ENCODE measurements at places on chromosomes 4 and X. TPM values are rescaled to one million over a fixed set of nuclear protein-coding genes. Genes with fewer than 3 reads are reported as not detected.

Gene DMP1
- total RNA-seq: not detected

Gene COX7B2
- total RNA-seq: not detected

DNA sequence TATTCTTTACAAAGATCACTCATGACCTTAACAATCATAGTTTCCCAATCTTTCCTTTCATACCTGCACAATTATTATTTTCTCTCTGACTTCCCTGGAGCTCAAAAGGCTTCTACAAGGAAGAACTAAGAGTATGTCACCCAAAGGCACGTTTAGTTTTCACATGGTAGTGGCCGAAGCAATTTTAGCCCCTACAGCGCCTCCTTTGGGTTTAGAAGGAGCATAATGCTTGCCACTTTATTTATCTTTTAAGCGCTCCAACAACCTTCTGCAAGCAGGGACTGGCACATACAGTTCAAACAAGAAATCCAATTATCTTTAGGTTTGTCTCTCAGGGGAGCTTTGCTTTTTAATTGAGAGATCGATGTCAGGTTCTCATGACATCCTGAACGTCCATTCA is 42.0 kb upstream of the IGSF1 start:
- no peak overlapping the region for H3K27ac ChIP-seq
- no peak for DNase-seq
- H3K4me1 ChIP-seq: no peaks in the 10 kb centered on the region

Gene PRDM8
- total RNA-seq: 8.2 TPM

GRCh38 chr4:174503079-174503715 is 19.1 kb downstream of the HPGD start:
- H3K27me3 ChIP-seq: no peaks in the 10 kb centered on the region
- no peak overlapping the region for H3K27ac ChIP-seq
- peaks cover 4% of the 10 kb centered on the region for H3K4me1 ChIP-seq
- peaks cover 10% of the 10 kb centered on the region for H3K36me3 ChIP-seq
- H3K4me3 ChIP-seq: no peak overlapping the region

Gene GAGE12J
- not detected for total RNA-seq

DNA sequence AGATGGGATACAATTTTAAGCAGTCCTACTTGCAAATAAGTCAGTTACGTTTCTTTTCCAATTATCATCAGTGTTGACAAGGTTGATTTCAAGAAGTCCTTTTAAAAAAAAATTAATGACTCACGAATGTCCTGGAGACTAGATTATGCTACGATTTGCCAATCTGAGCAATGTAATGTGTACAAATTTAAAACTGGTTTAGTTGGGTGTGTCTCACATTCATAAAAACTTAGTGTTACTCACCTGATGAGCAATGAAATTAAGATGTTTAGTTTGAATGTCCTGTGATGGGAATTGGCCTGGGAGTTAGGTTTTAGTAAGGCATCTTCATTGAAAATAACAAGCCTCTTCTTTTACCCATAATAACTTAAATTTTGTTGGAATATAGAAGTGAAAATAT is 136.7 kb upstream of the POF1B start:
- no peaks in the 10 kb centered on the region for H3K36me3 ChIP-seq
- no peaks in the 10 kb centered on the region for H3K27me3 ChIP-seq
- H3K4me1 ChIP-seq: no peaks in the 10 kb centered on the region
- H3K27ac ChIP-seq: no peak overlapping the region
- no peak overlapping the region for H3K4me3 ChIP-seq
- no peak for DNase-seq

Gene PNMA5
- 0.17 TPM for total RNA-seq

GRCh38 chr4:109414938-109415337 is 18.7 kb upstream of the SEC24B start:
- peaks cover 2% of the 10 kb centered on the region for H3K4me1 ChIP-seq
- H3K4me3 ChIP-seq: no peak overlapping the region
- peaks cover 9% of the 10 kb centered on the region for H3K27me3 ChIP-seq
- peak overlapping the region; percentile 14 for H3K27ac ChIP-seq
- H3K36me3 ChIP-seq: no peaks in the 10 kb centered on the region
- no peak for DNase-seq

Gene CXCL3
- total RNA-seq: not detected

DNA sequence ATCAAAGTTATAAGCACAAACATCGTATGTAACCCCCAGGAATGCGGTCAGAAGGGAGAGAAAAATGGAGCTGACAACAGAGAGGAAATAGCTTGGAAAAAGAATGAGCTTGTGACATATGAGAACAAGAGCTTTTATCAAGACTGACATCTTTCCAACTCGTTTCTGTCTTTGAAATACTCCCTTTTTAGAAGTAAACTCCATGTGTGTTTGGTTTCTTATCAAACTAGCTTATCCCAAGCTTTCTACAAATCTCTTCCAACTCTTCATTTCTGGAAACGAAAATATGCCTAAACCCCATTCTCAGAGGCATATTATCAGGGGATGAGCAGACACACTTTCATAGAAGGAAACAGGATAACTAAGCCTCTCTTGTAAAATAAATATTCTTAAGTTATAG is 235.4 kb downstream of the NAF1 start:
- DNase-seq: no peak
- no peak overlapping the region for H3K27ac ChIP-seq
- no peaks in the 10 kb centered on the region for H3K36me3 ChIP-seq
- peaks cover 2% of the 10 kb centered on the region for H3K27me3 ChIP-seq

GRCh38 chr4:4658052-4658451 is 116.2 kb upstream of the STX18 start:
- no peak for DNase-seq
- no peak overlapping the region for H3K4me3 ChIP-seq
- H3K27ac ChIP-seq: no peak overlapping the region
- no peaks in the 10 kb centered on the region for H3K4me1 ChIP-seq

Gene MFAP3L
- total RNA-seq: 1.6 TPM

DNA sequence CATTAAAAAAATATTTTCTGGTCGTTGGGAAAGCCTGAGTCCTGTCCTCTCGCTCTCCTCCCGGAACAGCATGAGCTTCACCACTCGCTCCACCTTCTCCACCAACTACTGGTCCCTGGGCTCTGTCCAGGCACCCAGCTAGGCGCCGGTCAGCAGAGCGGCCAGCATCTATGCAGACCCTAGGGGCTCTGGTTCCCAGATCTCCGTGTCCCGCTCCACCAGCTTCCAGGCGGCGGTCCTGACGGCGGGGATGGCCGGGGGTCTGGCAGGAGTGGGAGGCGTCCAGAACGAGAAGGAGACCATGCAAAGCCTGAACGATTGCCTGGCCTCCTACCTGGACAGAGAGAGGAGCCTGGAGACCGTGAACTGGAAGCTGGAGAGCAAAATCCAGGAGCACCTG is 807.2 kb upstream of the NDST4 start:
- H3K4me1 ChIP-seq: no peaks in the 10 kb centered on the region
- no peak overlapping the region for H3K27ac ChIP-seq

GRCh38 chrX:96841325-96841724 is 42.4 kb upstream of the RPA4 start:
- H3K27me3 ChIP-seq: no peaks in the 10 kb centered on the region
- H3K4me3 ChIP-seq: no peak overlapping the region
- no peak for DNase-seq
- H3K4me1 ChIP-seq: no peaks in the 10 kb centered on the region
- no peaks in the 10 kb centered on the region for H3K36me3 ChIP-seq
- no peak overlapping the region for H3K27ac ChIP-seq

DNA sequence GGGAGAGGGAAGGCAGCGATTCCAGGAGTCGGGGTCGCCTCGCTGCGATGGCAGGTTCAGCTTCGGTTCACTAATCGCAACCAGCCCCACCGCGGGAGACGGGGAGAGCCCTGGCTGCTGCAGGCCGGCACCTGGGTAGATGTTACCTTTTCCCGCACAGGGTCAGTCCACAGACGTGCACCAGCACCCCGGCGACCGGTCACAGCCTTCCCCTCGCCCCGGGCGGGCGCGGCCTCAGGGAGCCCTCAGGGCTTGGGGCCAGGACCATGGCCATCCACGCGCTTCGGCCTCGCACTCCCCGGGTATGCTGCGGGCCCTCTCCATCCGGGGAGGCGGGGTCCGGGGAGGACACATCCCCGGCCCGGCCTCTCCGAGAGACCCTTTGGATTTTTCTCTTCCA is 26.1 kb upstream of the EXOC1L start:
- H3K27ac ChIP-seq: no peak overlapping the region
- no peak for DNase-seq
- peaks cover 32% of the 10 kb centered on the region for H3K27me3 ChIP-seq
- no peaks in the 10 kb centered on the region for H3K4me1 ChIP-seq
- no peaks in the 10 kb centered on the region for H3K36me3 ChIP-seq

Gene CITED1
- not detected for total RNA-seq

DNA sequence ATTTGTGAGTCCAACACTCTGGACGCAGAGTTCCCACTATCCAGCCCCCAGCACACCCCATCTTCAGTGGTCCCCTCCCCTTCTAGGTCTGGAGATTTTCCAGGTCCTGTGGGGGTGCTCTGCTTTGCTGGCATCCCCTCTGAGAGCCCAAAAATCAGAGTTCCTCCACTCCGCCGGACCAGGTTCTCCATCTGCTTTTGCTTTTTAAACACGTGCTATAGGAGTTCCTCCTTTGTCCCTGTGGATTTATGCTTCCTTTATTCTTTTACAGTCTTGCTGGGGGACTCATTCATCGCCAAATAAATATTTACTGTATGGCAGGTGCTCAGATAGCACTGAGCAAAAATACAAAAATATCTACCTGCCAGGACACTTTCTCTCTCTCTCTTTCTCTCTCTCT is 324.7 kb downstream of the STK32B start:
- no peak overlapping the region for H3K27ac ChIP-seq
- no peak for DNase-seq
- H3K36me3 ChIP-seq: no peaks in the 10 kb centered on the region
- no peaks in the 10 kb centered on the region for H3K4me1 ChIP-seq
- H3K27me3 ChIP-seq: no peaks in the 10 kb centered on the region

Gene PAGE2B
- total RNA-seq: 1.9 TPM

- peak overlapping the region; percentile 57 for H3K4me3 ChIP-seq
- H3K27ac ChIP-seq: no peak overlapping the region
- H3K36me3 ChIP-seq: no peaks in the 10 kb centered on the region
- no peak for DNase-seq
- no peaks in the 10 kb centered on the region for H3K4me1 ChIP-seq
These were observed 590 bp downstream of the ARHGEF9 start for GRCh38 chrX:63784346-63784901.

- H3K4me3 ChIP-seq: no peak overlapping the region
- H3K27ac ChIP-seq: no peak overlapping the region
- peaks cover 12% of the 10 kb centered on the region for H3K27me3 ChIP-seq
- DNase-seq: no peak
- H3K4me1 ChIP-seq: peaks cover 10% of the 10 kb centered on the region
- H3K36me3 ChIP-seq: peaks cover 2% of the 10 kb centered on the region
These were observed 58.9 kb upstream of the NFKB1 start for GRCh38 chr4:102441978-102442911.

Gene ZCCHC12
- total RNA-seq: not detected

Gene HPGDS
- not detected for total RNA-seq

DNA sequence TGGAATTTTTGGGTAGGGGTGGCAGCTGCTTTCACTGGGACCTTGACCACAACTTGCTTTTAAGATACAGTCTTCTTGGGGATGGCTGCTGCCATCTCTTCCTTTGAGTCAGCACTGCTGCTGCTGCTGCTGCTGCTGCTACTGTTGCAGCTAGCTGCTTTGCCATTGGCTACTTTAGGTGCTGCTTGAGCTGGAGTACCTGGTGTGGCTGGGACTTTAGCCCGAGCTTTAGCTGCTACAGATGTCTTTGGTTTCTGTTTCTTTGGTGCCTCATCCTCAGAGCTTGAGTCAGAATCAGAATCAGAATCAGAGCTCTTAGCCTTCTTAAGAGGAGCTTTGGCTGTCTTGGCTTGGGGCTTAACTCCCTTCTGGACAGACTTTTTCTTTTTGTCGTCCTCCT is 52.2 kb downstream of the FAM9B start:
- no peak overlapping the region for H3K4me3 ChIP-seq
- H3K36me3 ChIP-seq: no peaks in the 10 kb centered on the region
- no peak overlapping the region for H3K27ac ChIP-seq
- no peaks in the 10 kb centered on the region for H3K27me3 ChIP-seq
- H3K4me1 ChIP-seq: peaks cover 2% of the 10 kb centered on the region

- no peaks in the 10 kb centered on the region for H3K36me3 ChIP-seq
- no peak overlapping the region for H3K27ac ChIP-seq
- peaks cover 15% of the 10 kb centered on the region for H3K27me3 ChIP-seq
- DNase-seq: no peak
These were observed 134.7 kb downstream of the SHROOM3 start for GRCh38 chr4:76569706-76570105.

Gene PGK1
- total RNA-seq: 1,213 TPM

GRCh38 chr4:185730849-185731608 is 81.0 kb downstream of the SORBS2 start:
- peaks cover 3% of the 10 kb centered on the region for H3K27me3 ChIP-seq
- no peaks in the 10 kb centered on the region for H3K4me1 ChIP-seq
- H3K27ac ChIP-seq: no peak overlapping the region
- no peak for DNase-seq
- no peaks in the 10 kb centered on the region for H3K36me3 ChIP-seq

Gene FAM184B
- not detected for total RNA-seq

Gene OPRPN
- total RNA-seq: not detected

- H3K4me1 ChIP-seq: no peaks in the 10 kb centered on the region
- no peak overlapping the region for H3K27ac ChIP-seq
- H3K27me3 ChIP-seq: no peaks in the 10 kb centered on the region
- no peak overlapping the region for H3K4me3 ChIP-seq
- H3K36me3 ChIP-seq: peaks cover 2% of the 10 kb centered on the region
These were observed 680.8 kb downstream of the RPA4 start for GRCh38 chrX:97564496-97564895.

Gene ARHGEF38
- total RNA-seq: not detected

GRCh38 chr4:93842601-93843252 is 14.2 kb downstream of the ATOH1 start:
- no peak overlapping the region for H3K4me3 ChIP-seq
- DNase-seq: no peak
- H3K36me3 ChIP-seq: no peaks in the 10 kb centered on the region
- no peaks in the 10 kb centered on the region for H3K27me3 ChIP-seq

GRCh38 chr4:24260923-24261564 is 323.3 kb downstream of the DHX15 start:
- no peak overlapping the region for H3K4me3 ChIP-seq
- H3K27ac ChIP-seq: no peak overlapping the region
- H3K4me1 ChIP-seq: no peaks in the 10 kb centered on the region
- DNase-seq: no peak

- H3K4me1 ChIP-seq: no peaks in the 10 kb centered on the region
- DNase-seq: no peak
- no peak overlapping the region for H3K27ac ChIP-seq
- no peaks in the 10 kb centered on the region for H3K36me3 ChIP-seq
These were observed 262.5 kb upstream of the TEX13A start for GRCh38 chrX:105483011-105483410.

DNA sequence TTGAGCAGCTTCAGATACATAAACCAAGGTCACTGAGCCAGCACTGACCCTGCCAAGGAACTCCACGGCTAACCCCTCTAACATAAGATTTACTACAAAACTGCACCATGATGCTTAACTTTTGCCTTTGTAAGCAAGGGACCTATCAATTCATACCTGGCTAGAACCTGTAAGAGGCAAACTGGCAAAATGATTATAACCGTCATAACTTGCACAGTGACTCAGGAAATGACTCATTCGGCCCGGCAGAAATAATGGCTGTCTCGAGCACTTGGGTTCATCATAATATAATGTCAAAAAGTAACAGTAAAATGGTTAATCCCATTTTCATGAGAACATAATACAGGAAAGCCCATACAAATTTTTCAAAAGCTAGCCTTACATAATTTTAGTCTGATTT is 17.2 kb downstream of the RASGEF1B start:
- H3K4me3 ChIP-seq: peak overlapping the region; percentile 31
- no peaks in the 10 kb centered on the region for H3K27me3 ChIP-seq
- H3K36me3 ChIP-seq: peaks cover 28% of the 10 kb centered on the region
- no peak for DNase-seq

GRCh38 chrX:38732866-38733265 is 68.4 kb upstream of the MID1IP1 start:
- no peak overlapping the region for H3K27ac ChIP-seq
- H3K4me1 ChIP-seq: no peaks in the 10 kb centered on the region
- DNase-seq: no peak
- H3K27me3 ChIP-seq: no peaks in the 10 kb centered on the region
